ENCODE measurements at places on chromosomes 7 and 10.

- DNase-seq: no peak
These were observed 80.8 kb downstream of the WDR11 start for GRCh38 chr10:120931999-120932398.

DNA sequence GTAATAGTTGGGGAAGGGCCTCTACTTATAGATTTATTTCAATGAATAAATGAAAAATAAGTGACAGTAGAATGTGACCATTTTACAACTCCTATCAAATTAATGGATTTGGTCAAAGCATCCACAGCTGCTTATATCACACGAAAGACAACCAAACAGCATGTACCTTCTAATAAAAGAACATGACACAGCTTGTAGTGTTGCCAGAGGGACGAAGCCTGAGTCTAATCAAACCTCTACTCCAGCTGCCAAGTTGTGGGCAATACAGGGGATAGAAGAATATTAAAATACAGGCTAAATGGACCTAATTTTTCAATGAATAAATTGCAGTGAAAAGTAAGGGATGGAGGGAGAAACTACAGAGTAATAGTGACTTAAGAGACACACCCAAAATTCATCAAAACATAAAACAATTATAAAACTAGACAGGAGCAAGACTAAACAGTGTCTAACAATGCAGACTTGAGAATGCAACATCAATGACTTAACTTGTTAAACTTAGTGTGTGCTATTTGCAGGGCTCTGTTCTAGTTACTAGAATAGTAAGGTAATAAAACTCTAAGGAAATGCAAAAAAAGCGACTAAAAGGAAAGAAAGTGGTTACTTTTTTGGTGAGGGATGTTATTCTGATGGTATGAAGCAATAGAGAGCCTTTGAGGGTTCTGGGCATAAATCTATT is 853.8 kb downstream of the GRM8 start:
- DNase-seq: no peak

DNA sequence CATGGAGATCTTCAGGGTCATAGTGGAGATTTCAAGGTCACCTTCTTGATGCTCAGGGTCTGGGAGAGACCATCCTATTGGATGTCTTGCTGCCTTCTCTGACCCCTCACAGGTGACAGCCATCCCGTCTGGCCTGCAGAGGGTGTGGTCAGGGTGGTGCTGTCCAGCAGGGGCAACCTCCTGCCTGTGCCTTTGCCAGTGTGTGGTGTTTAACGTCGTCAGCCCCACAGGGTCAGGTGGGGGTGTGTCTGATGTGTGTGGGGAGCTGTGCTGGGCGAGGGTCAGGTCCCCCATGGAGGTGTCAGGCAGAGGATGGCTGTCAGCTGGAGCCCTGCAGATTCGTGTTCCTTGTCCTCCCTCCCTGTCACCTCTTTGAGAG is 16.5 kb downstream of the ADCY1 start:
- no peak for DNase-seq

DNA sequence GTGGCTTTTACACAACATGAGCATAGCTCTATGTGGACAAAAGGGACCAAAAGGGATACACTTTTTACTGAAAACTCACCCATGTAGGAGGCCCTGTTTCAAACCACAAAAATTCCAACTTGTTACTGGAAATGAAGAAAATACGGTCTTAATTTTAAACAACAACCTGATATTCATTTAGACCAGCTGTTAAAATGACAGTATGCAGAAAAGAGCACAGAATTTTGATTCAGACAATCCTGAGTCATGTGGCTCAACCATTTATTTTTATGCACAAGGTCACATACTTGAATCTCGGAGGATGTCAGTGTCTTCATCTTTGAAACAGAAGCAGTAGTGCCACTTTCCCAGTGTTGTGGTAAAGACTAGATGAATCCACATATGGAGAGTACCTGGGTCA is 426.5 kb upstream of the NFE2L3 start:
- no peak for DNase-seq

- no peak for DNase-seq
These were observed 98.5 kb downstream of the ARHGAP22 start for GRCh38 chr10:48506147-48506917.

GRCh38 chr7:133854739-133855138 is 272.4 kb upstream of the LRGUK start:
- DNase-seq: no peak

- DNase-seq: no peak
These were observed 64.3 kb upstream of the TMEM106B start for GRCh38 chr7:12146813-12147212.

- no peak for DNase-seq
These were observed 57.2 kb downstream of the AKR1E2 start for GRCh38 chr10:4883079-4883739.

- DNase-seq: no peak
These were observed 146.1 kb upstream of the TMEM196 start for GRCh38 chr7:19919261-19920095.

DNA sequence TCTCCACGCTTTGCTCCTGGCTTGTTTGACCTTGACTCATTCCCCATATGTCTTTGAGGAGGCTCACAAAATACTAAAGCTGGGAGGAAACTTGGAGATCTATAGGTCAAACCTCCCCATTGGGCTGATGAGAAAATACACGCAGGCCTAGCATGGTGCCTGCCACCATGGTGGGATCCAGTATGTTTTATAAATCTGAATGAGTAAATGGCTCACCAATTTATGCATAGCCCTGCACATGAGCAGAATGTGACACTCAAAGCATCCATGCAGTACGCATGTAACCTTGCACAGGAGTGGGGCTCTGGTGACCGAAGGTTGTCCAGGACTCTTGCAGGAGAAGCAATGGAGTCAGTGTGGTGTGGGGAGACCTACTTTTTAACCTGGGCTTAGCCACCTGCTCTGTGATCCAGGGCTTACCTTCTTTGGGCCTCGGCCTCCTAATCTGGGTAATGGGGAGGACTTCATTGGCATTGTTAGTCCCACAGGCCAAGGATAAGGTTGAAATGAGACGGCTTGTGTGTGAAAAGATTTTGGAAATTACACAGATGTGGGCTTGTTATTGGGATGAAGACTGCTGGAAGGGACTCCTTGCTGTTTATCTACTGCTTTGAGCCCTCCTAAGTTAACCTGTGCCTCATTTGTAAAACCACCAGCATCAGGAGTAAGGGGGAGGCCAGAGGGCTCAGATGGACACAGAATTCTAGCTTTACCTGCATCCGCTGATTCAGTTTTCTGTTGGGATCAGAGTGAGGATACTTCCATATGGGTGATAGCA is 58.4 kb downstream of the ADCYAP1R1 start:
- DNase-seq: no peak

DNA sequence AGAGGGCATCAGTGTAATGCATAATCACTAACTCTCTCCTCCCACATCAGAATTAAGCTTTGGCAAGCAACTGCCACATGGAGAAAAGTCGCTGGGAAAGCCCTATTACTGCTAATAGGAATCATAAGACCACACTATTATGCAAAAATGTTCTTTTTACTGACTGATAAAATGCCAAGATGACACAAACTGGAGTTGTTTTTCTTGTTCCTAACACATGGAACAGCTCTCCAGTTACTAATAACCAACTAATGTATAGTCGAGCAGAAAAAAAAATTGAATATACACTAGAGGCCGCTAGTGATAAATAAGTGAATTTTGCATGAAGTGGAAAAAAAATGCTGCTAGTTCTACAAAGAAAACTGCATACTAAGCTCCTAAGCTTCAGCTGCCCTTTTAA is 165.6 kb downstream of the TPK1 start:
- DNase-seq: no peak

GRCh38 chr10:34648919-34649318 is 166.2 kb downstream of the PARD3 start:
- no peak for DNase-seq

GRCh38 chr10:10056961-10057360 is 960.7 kb upstream of the CELF2 start:
- no peak for DNase-seq

DNA sequence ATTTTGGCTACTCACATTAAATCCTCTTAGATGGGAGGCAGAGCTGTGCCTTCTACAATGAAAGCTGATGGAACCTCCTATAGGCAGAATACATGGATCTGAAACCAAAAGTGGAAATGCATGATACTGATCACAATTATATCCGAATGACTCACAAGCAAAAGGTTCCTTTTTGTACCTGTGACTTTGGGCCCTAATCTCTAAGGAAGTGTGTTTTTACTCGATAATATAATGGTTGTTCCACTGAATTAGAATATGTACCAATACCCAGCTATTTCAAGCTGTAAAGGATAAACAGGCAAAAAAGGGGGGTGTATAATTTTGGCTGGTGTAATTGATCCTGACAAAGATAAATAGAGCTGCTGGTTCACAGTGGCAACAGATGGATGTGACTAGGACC is 17.6 kb upstream of the LAMB1 start:
- DNase-seq: no peak

GRCh38 chr7:84226759-84227158 is 32.2 kb upstream of the SEMA3A start:
- no peak for DNase-seq

GRCh38 chr7:91491868-91492267 is 227.6 kb downstream of the FZD1 start:
- DNase-seq: no peak
